ENCODE measurements at places on chromosomes 6 and 20. TPM values are rescaled to one million over a fixed set of nuclear protein-coding genes. Genes with fewer than 3 reads are reported as not detected.

GRCh38 chr20:46559001-46559400 lies 8.5 kb upstream of the OCSTAMP start:
- peaks cover 2% of the 10 kb centered on the region for H3K36me3 ChIP-seq
- no peak overlapping the region for H3K27ac ChIP-seq
- no peaks in the 10 kb centered on the region for H3K27me3 ChIP-seq
- H3K4me3 ChIP-seq: no peak overlapping the region

- no peak for DNase-seq
- peaks cover 12% of the 10 kb centered on the region for H3K4me1 ChIP-seq
- no peak overlapping the region for H3K4me3 ChIP-seq
Observed at GRCh38 chr6:45504947-45505346, 127.2 kb upstream of the SUPT3H start.

GRCh38 chr6:48959251-48960060 lies 503.6 kb downstream of the MMUT start:
- no peak overlapping the region for H3K4me3 ChIP-seq
- DNase-seq: no peak
- H3K36me3 ChIP-seq: no peaks in the 10 kb centered on the region

DNA sequence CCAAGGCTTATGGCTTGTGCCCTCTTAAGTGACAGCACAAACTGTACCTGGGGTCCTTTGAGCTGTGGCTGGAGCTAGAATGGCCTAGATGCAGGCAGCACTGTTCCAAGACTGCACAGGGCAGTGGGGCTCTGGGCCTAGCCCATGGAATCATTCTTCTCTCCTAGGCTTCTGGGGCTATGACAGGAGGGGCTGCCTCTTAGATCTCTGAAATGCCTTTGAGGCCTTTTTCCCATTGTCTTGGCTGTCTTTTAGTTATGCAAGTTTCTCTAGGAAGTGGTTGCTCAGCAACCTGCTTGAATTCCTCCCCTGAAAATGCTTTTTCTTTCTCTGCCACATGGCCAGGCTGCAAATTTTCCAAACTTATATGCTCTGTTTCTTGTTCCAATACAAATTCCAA lies 183.4 kb downstream of the WDR27 start:
- H3K4me1 ChIP-seq: no peaks in the 10 kb centered on the region
- no peak for DNase-seq
- H3K27me3 ChIP-seq: peaks cover 9% of the 10 kb centered on the region
- no peak overlapping the region for H3K4me3 ChIP-seq
- H3K27ac ChIP-seq: no peak overlapping the region

DNA sequence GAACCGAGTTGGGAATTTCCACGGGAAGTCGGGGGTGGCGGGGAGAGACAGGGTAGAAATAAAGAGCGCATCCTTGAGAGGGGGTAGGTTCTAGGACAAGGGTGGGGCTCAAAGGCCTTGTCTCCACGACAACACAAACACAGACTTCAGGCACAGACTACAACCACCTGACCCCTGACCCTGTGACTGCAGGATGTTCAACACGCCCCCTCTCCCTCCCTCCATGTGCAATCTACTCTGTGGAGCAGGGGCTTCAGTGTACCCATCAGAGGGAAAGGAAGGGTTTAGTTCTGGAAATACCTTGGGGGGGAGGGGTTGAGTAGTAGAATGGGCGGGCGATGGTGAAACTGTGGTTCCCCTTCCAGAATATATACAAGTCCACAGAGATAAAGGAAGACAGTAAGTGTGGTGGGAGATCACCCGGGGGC lies 651 bp upstream of the TAPBP start:
- H3K27ac ChIP-seq: peak overlapping the region; percentile 99
- H3K4me3 ChIP-seq: peak overlapping the region; percentile 97
- peaks cover 61% of the 10 kb centered on the region for H3K4me1 ChIP-seq
- H3K27me3 ChIP-seq: no peaks in the 10 kb centered on the region
- DNase-seq: peak; percentile 67

- H3K4me1 ChIP-seq: no peaks in the 10 kb centered on the region
- no peak overlapping the region for H3K27ac ChIP-seq
- no peaks in the 10 kb centered on the region for H3K36me3 ChIP-seq
- H3K4me3 ChIP-seq: no peak overlapping the region
- H3K27me3 ChIP-seq: no peaks in the 10 kb centered on the region
- DNase-seq: no peak
Observed at GRCh38 chr6:18985061-18985460, 597.9 kb downstream of the RNF144B start.

DNA sequence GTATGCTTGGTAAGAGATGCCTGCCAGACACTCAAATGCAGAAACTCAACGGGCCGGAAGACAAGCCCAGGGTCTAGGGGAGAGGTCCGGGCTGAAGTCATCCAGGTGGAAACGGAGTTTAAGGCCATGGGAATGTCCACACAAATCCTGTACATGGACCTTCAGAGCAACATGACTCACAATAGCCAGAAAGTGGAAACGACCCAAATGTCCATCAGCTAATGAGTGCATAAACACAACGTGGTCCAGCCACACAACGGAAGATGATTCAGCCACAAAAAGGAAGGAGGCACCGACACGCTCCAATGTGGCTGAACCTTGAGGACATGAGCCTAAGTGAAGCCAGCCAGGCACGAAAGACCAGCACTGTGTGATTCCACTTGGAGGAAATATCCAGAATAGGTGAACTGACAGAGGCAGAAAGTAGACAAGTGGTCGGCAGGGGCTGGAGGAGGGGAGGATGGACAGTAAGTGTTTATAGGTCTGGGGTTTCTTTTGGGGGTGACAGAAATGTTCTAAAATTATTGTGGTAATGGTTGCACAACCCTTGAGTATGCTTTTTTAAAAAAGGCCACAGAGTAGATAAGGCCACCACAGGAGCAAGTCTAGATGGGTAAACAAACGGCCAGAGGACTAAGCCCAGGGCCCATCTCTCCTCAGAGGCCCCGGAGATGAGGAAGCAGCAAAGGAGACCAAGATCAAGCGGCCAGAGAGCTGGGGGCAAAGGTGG lies 105.6 kb downstream of the PREX1 start:
- H3K4me1 ChIP-seq: peaks cover 58% of the 10 kb centered on the region
- H3K27ac ChIP-seq: peak overlapping the region; percentile 81
- H3K36me3 ChIP-seq: peaks cover 46% of the 10 kb centered on the region
- DNase-seq: no peak
- H3K4me3 ChIP-seq: no peak overlapping the region

DNA sequence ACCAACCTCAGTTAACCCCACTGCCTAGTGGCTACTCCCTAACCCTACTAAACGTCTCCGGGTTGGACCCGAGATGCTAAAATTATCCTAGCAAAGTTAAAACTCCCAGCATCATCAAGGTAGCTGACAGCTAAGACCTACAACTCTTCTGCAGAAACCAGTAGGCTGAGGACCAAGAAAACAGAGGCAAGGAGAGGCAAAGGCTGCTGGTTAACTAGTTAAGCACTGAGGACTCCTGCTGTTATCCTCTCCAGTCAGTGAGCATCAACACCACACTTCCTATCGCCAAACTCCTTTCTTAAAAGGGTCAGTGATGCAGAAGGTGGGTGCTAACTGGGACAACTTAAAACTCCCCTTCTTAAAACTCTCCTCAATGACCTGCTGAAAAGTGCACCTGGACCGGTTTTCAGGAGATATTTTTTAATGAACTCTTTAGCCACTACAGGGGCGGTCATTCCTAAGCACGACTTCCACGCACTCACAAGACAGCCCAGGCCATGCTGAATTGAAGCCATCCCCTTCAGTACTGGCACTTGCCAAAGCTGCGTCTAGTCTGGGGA lies 1.7 kb downstream of the TRERF1 start:
- H3K4me3 ChIP-seq: peak overlapping the region; percentile 100
- no peaks in the 10 kb centered on the region for H3K27me3 ChIP-seq
- H3K27ac ChIP-seq: peak overlapping the region; percentile 91
- peaks cover 43% of the 10 kb centered on the region for H3K36me3 ChIP-seq
- no peak for DNase-seq

DNA sequence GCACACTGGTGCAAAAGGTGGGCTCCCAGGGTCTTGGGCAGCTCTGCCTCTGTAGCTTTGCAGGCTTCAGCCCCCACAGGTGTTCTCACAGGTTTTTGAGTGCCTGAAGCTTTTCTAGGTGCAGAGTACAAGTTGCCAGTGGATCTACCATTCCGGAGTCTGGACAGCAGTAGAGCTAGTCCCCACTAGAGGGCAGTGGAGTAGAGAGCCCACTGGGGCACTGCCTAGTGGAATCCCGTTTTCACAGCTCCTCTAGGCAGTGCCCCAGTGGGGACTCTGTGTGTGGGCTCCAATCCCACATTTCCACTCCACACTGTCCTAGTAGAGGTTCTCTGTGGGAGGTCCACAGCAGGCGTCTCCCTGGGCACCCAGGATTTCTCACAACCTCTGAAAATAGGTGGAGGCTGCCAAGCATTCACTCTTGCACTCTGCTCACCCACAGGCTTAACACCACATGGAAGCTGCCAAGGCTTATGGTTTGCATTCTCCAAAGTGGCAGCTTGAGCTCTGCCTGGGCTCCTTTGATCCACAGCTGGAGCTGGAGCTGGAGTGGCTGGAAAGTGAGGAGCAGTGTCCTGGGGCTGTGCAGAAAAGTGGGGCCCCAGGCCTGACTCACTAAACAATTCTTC lies 86.3 kb upstream of the PROKR2 start:
- peaks cover 4% of the 10 kb centered on the region for H3K27me3 ChIP-seq
- DNase-seq: peak; percentile 1
- H3K36me3 ChIP-seq: no peaks in the 10 kb centered on the region
- H3K27ac ChIP-seq: no peak overlapping the region
- no peak overlapping the region for H3K4me3 ChIP-seq

DNA sequence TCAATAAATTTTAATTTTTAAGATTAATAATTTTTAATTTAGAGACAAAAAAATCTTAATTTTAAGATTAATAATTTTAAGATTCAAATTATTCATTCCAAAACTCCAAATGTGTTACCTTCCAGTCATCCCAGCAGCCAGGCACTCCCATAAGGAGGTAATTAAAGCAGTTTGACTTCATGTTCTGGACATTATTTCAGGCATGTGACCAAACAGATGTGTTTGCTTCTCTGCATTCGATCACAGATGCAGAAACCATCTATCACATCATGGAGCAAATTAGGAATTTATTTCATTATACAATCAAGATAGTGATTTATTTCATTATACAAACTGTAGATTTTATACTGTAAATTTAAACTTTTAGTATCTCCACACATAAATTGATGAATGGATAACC lies 150.3 kb downstream of the AKAP7 start:
- H3K36me3 ChIP-seq: peaks cover 7% of the 10 kb centered on the region
- no peak for DNase-seq
- H3K4me1 ChIP-seq: peaks cover 14% of the 10 kb centered on the region

GRCh38 chr6:8234321-8234720 lies 132.0 kb upstream of the EEF1E1 start:
- H3K27ac ChIP-seq: no peak overlapping the region
- no peaks in the 10 kb centered on the region for H3K27me3 ChIP-seq

DNA sequence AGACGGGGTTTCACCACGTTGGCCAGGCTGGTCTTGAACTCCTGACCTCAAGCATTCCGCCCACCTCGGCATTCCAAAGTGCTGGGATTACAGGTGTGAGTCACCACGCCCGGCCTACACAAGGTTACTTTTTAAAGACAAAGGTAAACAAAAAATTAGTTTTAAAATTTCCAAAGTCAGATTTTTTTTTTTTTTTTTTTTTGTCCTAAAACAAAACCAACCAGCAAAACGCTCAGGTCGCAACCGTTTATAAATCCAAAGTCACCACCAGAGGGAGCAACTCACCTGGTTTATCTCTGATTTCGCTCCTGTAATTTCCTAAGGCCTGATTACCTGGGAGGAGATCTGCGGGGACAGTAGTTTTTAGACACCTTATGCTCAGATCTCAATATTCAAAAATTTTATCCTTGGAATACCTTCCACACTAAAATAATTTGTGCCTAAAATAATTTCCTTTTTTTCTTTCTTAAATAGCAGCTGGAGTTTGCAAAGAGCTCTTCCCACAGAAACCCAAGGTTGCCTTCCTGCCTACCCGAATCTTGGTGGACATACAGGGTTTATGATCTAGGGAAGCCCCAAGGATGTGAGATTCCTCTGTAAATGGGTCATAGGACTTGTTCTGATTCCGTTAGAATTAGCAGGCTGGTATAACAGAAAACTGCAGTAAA lies 19.8 kb upstream of the TREM1 start:
- peaks cover 2% of the 10 kb centered on the region for H3K36me3 ChIP-seq
- peaks cover 15% of the 10 kb centered on the region for H3K4me1 ChIP-seq
- no peak overlapping the region for H3K27ac ChIP-seq
- peaks cover 17% of the 10 kb centered on the region for H3K27me3 ChIP-seq

DNA sequence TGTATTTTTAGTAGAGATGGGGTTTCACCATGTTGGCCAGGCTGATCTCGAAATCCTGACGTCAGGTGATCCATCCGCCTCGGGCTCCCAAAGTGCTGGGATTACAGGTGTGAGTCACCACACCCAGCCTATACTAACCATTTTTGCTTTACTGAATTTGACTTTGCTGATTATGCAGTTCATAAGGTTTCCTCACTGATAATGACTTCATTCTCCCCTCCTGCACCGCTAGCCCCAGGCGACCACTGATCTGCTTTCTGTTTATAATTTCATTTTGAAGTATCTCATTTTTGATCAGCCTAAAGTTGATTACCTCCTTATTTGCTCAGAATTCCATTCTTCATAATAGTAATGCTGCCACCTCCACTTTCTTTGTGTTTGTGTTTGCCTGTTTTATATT lies 48.7 kb upstream of the FAM83D start:
- no peak for DNase-seq
- H3K4me1 ChIP-seq: peaks cover 96% of the 10 kb centered on the region
- H3K27me3 ChIP-seq: no peaks in the 10 kb centered on the region
- peak overlapping the region; percentile 35 for H3K4me3 ChIP-seq

- no peaks in the 10 kb centered on the region for H3K36me3 ChIP-seq
- H3K27ac ChIP-seq: no peak overlapping the region
- peaks cover 4% of the 10 kb centered on the region for H3K27me3 ChIP-seq
- no peak overlapping the region for H3K4me3 ChIP-seq
- no peak for DNase-seq
Observed at GRCh38 chr6:82353848-82354247, 9.8 kb upstream of the TPBG start.

GRCh38 chr6:52524918-52525317 lies 51.9 kb downstream of the TRAM2 start:
- no peaks in the 10 kb centered on the region for H3K36me3 ChIP-seq
- no peaks in the 10 kb centered on the region for H3K27me3 ChIP-seq
- no peaks in the 10 kb centered on the region for H3K4me1 ChIP-seq
- H3K4me3 ChIP-seq: no peak overlapping the region
- no peak overlapping the region for H3K27ac ChIP-seq
- no peak for DNase-seq

DNA sequence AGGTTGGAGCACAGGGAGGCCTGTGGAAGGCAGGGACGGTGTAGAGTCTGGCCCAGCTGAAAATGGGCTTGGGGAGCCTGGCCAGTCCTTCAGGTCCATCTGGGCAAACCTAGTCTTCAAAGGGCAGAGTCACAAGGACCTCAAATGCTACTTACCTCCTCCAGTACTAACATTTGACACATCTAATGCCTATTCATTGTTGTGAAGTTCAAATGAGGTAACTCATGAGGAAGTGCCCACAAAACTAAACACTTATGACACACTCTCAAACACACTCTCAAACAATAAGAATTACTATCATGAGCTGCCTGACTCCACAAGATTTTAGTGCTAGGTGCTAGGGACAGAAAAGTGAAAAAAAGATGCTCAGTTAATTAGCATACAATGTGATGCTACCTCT lies 27.1 kb downstream of the DAAM2 start:
- H3K4me1 ChIP-seq: no peaks in the 10 kb centered on the region
- no peak for DNase-seq
- no peak overlapping the region for H3K4me3 ChIP-seq
- no peak overlapping the region for H3K27ac ChIP-seq
- no peaks in the 10 kb centered on the region for H3K36me3 ChIP-seq
- H3K27me3 ChIP-seq: peaks cover 3% of the 10 kb centered on the region

The OVOL2 gene
- total RNA-seq: not detected

The WFDC11 gene
- total RNA-seq: not detected

The IL17A gene
- not detected for total RNA-seq

The AGER gene
- total RNA-seq: 20.2 TPM

The LKAAEAR1 gene
- 0.31 TPM for total RNA-seq

The ZBTB46 gene
- total RNA-seq: 1.2 TPM
